ENCODE measurements at places on chromosomes 2 and 18. TPM values are rescaled to one million over a fixed set of nuclear protein-coding genes. Genes with fewer than 3 reads are reported as not detected.

ADCYAP1 gene
- total RNA-seq: not detected

INO80B gene
- total RNA-seq: 3.0 TPM

RGPD3 gene
- total RNA-seq: 0.18 TPM

AQP4 gene
- not detected for total RNA-seq

AOX1 gene
- total RNA-seq: 116 TPM

IL1F10 gene
- not detected for total RNA-seq

STPG4 gene
- total RNA-seq: 1.2 TPM

SPP2 gene
- not detected for total RNA-seq

EFEMP1 gene
- 37.8 TPM for total RNA-seq

KCNK3 gene
- not detected for total RNA-seq

PLEK gene
- total RNA-seq: not detected

UCN gene
- total RNA-seq: not detected

C1GALT1C1L gene
- 0.86 TPM for total RNA-seq

HOXD13 gene
- total RNA-seq: 0.53 TPM

All from myometrial cell (primary cell).